EH (cell line): ENCODE measurements at places on chromosomes 4 and X.

- no peak for DNase-seq
These were observed 863.8 kb upstream of the PABPC4L start for GRCh38 chr4:135065366-135065765.

DNA sequence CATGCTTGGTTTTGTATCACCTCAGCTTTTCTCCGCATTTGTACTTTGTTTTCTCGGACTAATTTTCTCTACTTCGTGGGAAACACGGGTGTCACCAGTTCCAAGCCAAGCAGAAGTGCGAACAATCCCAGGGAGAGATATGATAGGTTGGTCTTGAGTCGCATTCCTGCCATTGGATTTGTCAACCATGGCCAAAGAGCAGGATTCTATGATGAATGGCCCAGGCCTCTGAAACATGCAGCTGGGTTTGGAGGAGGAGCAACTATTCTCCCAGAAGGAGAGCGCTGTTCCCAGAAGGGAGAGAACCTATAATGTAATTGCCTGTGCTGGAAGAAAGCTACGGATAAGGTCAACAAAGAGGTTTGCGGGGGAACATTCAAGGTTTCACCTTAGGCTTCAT is 10.3 kb upstream of the FGFBP1 start:
- no peak for DNase-seq

DNA sequence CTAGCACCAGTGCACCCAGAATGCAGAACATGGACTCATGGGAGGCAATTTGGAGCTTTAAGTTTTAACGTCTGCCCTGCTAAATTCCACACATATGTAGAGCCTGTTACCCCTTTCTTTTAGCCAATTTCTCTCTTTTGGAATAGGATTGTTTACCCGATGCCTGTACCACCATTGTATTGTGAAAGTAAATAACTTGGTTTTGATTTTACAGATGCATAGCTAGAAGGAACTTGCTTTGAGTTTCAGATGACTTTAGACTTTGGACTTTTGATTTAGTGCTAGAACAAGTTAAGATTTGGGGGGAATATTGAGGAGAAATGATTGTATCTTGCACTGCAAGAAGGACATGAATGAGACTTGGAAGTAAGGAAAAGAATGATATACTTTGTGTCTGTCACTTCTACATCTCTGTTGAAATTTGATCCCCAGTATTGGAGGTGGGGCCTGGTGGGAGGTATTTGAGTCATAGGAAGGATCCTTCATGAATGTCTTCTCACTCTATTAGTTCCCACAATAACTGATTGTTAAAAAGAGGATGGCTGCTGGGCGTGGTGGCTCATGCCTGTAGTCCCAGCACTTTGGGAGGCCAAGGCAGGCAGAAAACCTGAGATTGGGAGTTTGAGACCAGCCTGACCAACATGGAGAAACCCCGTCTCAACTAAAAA is 794.8 kb upstream of the LCORL start:
- DNase-seq, result peak; percentile 2

DNA sequence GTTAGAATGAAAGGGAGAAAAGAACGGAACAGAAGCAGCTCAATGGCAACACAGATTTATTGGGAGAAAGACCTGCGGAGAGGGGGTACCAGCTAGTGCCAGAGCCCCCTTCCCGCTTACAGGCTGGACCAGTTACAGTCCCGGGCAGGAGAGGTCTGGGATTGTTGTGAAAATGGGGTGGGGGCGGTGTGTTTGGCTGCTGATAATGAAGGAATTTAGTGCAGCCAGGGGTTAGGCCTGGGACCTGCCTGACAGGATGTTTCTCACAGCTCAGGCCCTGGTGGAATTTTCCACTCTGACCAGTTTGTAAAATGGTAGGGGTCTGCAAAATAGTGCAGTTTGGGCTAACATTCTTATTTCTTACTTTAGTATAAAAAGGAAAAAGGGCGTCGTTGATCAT is 75.4 kb upstream of the SPIN4 start:
- no peak for DNase-seq

- DNase-seq, result peak; percentile 62
These were observed 40.5 kb upstream of the BMP3 start for GRCh38 chr4:80989921-80990544.

GRCh38 chr4:97670703-97671269 is 472.5 kb downstream of the STPG2 start:
- DNase-seq, result no peak

- DNase-seq, result no peak
These were observed 122.5 kb upstream of the GALNT7 start for GRCh38 chr4:173046144-173046543.

DNA sequence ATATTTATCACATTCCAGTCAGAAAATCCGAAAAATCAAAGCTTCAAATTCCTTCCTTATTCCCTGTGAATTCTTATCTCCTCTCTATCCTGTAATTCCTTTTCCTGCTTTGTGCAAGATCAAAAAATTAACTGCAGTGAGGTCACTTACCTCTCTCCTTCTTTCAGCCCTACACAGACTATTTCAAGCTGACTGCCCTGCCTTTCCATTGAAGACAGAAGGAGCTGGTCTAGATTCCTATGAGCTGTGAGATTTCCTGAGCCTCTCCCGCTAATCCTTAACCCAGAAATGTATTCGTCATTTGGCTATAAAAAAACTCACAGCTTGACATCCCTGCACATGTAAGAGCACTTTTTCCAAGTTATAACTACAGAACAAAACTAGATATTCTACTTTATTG is 26.6 kb downstream of the TRIML2 start:
- DNase-seq, result no peak

GRCh38 chr4:1808851-1809753 is 16.0 kb downstream of the FGFR3 start:
- DNase-seq, result no peak

DNA sequence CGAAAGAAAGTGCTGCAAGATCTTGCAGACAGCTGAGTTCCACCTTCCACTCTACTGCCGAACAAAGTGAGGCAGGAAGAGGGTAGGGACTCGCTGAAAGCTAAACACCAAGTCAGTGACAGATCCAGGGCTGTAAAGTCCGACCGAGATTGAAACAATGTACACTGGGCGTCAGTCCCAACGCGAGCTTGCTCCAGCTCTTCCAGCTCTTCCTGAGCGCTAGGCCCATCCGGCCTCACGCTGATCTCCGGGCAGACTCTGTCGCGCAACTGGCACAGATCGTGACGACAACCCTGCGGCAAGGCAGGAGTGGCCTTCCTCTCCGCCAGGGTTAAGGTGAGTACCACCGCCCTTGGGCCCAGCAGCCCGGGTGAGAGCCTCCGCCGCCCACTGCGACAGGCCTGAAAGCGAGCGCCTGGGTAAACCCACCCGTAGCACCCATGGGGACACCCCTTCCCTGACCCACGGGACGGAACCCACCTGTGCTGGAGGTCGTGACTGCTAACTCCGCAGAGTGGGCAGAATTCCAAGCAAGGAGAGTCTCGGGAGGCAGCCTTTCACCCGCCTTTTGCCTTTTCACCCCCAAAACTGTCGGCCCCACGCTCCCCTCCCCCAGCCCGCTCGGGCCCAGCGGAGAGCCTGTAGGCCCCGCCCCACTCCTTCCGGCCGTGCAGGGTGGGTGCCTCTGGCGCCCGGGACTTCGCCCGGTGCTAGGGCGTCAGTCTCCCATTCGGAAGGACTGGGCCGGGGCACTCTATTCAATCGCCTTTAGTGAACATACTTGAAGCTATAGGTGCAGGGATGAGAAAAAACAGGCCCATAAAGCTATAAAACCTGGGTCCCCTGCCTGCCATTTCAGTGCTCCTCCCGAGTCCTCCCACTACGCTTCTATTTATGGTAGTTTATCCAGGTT is at the start of gene TMLHE:
TSS of gene TMLHE (minus strand) at position 641 of the 913 bp plus-strand sequence. CDS start 67,676 bp downstream, outside the sequence.
- DNase-seq, result peak; percentile 70

DNA sequence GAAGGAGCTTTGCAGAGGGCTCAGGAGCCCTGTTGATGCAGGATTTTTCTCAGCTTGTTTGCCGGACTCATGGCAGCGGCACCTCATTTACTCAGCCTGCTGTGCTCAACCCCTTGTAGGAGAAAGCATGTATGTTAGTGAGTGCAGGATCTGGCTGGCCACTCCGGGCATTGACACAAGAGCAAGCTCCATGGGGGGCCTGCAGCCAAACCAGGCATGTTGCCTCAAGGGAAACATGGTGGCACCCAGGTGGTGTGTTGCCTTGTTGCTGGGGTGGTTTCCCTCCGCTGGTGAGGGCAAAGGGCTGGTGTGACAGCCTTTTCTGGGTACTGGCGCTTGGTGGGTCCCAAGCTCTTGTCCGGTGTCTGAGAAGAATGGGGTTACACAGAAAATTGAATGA is 189.3 kb upstream of the ANXA3 start:
- DNase-seq, result no peak

DNA sequence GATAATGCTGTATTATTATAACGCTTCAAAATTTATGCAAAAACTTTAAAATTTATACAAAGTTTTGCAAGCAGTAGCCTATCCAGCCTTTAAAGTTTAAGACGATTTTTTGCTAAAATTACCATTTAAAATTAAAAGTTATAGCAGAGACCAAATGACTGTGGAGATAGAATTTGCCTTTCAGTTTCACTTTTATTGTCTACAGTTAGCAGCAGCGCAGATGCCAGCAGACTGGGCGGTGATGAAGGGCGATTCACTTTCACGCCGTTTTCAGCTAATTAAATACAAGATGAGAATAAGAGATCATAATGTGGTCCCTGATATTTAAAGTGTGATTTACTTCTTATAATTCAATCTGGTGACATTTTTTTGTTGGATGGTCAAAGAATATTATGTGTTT is 1381.5 kb upstream of the ADGRL3 start:
- no peak for DNase-seq

DNA sequence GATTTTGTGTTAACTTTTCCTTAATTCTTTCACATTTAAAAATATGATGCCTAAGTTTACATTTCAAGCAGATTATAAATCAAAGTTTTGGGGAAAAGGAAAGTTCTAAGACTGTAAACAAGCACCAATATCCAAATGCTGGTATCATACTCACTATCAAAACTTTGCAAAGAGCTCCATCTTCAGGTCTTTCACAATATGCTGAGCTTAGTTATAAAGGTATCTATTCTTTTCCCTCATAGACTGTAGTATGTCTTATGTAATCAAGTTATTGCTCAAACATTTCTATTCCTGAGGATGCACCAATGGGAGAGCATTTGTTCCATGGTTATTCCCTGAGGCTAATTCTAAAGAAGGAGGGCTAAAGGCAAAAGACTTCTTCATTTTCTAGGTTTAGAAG is 207.9 kb upstream of the FAM241A start:
- DNase-seq, result peak; percentile 55

GRCh38 chr4:156495836-156496235 is 475.8 kb downstream of the PDGFC start:
- DNase-seq, result no peak

DNA sequence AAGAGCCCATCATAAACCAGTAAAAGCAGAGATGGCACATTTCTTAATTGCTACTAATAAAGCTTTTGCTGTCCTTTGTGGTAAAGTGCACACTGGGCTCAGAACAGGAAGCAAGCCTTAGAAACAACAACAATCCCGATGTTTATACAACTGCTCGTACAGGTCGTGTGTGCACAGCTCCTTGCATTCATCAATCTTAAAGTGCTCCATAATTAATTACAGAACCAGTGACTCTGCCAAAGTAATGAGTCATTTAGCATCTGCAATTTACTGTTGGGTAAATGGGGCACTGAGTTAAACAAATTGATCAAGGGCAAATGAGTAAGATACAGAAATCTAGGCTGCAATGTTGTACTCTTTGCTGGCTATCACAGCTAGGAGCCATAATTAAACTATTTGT is 61.3 kb upstream of the TXK start:
- peak; percentile 46 for DNase-seq

DNA sequence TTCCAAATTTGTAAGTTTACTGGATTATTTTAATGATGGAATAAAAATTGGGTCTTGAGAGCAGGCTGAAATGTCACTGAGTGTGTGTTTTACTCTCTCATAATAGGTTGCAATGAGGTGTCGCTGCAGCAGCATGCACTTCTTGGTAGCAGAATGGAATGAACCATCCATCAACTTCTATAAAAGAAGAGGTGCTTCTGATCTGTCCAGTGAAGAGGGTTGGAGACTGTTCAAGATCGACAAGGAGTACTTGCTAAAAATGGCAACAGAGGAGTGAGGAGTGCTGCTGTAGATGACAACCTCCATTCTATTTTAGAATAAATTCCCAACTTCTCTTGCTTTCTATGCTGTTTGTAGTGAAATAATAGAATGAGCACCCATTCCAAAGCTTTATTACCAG is 2.6 kb downstream of the SAT1 start:
- no peak for DNase-seq

DNA sequence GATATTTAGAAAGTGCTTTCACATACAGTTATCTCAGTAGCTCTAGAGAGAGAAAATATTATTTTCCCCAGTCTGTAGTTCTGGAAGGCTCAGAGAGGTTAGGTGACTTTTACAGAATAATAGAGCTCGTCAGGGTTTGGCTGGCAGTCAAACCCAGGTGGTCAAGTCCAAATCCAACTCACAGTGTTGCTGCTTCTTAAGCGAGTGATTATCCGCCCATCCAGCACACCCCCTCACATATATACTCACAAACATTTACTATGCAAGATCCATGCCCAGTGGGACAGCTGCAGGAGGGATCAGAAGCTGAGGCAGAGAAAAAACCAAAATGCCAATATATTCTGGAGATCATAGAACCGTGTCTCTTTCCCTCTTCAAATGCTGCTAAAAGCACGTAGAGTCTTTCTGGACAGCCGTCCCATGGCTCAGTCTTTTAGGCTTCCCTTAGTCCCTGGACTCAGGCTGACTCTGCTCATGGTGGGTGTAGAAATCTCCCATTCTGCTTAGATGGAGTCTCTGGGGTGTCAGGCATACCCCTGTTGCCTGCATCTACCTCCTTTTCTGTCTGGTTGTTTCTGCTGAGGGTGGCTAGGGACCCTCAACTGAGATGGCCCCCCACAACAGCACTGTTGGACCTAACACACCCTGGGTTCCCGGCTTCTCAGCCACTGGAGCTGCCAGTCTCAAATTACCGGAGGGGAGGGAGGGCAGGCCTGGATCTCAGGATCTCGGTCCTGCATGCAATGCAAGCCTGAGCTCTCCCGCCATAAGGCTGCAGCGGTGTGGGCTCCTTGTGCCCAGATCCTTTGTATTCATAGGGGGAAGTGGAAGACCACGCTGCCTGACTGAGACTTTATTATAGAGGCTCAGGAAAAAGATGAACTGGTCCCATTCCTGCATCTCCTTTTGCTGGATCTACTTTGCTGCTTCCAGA is at the start of gene CHRNA9:
TSS of gene CHRNA9 (plus strand) at position 743 of the 934 bp plus-strand sequence. CDS start at position 878, 135 bp downstream.
- DNase-seq, result no peak

DNA sequence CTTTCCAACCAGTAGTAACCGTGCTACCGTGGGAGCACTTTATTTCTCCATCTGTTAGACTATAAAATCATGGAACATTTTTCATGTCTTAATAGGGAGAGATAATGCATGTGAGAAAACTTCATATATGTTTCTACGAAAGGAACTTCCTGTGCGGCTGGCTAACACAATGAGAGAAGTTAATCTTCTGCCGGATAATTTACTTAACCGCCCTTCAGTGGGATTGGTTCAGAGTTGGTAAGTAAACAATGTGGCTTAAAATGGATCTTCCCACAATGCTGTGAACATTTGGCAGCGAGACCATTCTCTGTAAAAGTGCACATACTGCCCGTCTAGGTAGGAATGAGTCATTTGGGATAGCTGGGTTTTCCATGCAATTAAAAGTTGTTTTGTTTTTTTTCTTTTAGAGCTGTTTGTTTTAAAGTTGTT is 29.6 kb downstream of the PDK3 start:
- peak; percentile 78 for DNase-seq
